ENCODE measurements at places on chromosomes 1 and 21.

DNA sequence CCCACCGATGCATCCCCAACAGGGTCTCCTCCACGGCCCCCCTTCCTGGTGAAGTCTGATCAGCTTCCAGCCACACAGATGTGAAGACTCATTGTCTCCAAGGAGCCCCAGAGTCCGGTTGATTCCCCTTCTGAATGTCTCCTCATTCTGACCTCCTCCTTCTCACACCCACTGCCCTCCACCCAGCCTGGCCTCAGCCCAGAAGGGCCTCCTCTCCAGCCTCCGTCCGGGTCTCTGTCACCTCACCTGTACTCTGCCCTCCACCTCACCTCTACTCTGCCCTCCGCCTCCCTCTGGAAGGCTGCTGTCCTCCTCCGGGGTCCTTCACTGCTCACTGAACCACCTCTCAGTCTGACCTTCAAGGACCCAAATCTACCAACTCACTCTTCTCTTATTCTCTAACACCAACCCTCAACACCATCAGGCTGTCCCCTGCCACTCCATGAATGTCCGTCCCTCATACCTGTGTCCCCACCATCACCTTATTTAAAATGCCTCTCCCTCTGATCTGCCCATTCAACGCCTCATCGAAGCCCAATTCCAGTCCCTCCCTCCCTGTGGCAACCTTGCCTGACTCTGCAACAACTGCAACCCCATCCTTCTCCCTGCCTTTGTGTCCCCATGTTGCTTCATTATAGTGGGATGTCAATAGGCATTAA, 201.2 kb downstream of the TOMM20 start:
- DNase-seq = no peak

DNA sequence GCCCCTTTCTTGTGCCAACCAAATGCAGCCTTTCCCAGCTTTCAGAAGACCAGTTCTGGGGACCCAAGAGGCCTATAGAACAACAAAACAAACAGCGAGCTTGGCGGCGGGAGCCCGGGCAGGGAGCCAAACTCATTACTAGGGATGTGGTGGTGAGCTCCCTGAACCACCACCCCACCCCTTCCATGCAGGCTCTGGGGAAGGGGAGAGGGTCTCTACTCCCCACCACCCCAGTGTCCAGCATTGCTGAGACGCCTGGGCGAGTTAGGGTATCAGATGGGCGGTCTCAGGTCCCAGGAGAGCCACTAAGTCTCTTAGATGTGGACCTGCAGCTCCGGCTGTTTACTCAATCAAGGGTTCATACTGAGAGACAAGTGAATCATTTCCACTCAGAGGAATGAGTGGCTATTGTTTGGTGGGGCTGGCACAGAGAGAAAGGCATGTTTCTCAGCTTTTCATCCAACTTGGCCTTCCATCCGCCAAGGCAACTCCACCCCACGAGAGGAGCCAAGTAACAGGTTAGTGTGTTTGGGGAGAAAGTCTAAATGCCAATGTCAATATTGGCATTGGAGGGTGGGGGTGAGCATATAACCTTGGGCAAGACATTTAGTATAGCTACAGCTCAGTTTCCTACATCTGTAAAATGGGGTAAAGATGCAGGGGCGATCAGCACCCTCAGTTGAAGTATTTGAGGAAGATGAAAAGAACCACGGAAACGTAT, 40.9 kb downstream of the PLXNA2 start:
- DNase-seq = peak; percentile 89

DNA sequence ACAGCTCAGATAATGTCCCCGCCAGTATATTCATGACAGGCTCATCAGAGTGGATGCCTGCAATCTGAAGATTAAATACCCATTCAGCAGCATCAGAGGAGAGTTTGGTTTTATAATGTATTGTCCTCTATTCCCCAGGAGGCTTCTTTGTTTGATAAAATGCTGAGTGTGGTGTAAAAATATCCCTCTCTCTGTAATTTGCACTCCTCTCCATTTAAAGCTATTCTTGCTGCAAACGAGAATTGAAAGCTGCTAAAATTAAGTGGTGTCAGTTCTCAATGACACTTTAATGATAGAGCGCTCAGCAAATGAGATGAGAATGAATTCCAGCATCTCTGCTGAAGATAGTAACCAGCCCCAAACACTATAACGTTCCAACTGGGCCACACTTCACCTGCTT, 205.7 kb upstream of the RRP15 start:
- no peak for DNase-seq

- peak; percentile 6 for DNase-seq
Observed at GRCh38 chr1:42815941-42816584, 859 bp upstream of the ERMAP start.

GRCh38 chr1:102050556-102050955, 53.8 kb upstream of the OLFM3 start:
- DNase-seq = no peak

DNA sequence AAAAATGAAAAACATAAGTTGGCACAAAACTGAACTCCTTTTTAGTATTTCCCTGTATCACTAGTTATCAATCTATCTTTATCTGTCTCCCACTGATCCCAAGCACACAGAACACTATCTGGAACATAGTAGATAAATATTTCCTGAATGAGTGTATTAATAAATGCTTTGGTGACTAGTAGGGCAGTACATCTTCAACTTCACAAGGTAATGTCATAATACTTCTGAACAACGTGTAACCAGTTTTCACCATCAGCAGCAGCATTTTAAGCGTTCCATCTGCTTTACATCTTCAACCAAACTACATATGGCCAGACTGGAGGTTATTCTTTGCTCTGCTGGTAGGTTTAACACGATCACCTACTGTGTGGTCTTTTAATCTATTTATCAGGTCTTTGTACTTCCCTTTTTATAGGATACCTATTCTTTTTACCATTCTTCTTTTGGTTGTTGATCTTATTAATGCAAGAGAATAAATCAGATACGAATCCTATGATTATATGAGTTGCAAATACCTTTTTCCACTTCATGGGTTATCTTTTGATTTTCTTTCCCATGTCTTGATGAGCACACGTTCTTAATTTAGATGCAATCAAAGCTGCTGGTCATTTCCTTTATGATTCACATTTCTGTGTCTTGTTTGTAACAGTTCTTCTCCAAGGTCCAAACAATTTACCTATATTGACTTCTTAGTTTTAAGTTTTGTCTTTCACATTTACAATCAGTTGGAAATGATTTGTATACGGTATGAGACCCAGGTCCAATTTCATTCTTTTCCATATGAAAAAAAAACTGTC, 16.3 kb downstream of the GPBP1L1 start:
- no peak for DNase-seq

GRCh38 chr1:109210058-109210457, 3.7 kb upstream of the SARS1 start:
- no peak for DNase-seq

GRCh38 chr1:243474136-243474881, 218.5 kb downstream of the SDCCAG8 start:
- no peak for DNase-seq

DNA sequence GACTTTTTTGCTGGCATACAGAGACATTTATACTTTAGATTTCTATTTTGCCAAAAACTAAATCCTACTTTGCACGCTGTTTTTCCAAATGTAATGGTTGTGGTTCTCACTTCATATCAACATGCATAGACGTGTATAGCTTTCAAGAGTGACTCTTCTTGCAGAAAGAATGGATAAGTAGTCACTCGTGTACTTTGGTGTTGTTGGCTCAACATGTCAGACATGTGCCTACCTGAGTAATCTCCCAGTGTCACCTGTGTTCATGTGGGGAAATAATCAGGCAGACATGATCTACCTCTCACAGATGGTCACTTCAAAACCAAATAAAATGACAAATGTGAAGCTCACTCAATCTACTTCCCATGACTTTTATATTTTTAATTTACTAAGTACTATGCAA, 73.1 kb downstream of the GPR88 start:
- DNase-seq = no peak

DNA sequence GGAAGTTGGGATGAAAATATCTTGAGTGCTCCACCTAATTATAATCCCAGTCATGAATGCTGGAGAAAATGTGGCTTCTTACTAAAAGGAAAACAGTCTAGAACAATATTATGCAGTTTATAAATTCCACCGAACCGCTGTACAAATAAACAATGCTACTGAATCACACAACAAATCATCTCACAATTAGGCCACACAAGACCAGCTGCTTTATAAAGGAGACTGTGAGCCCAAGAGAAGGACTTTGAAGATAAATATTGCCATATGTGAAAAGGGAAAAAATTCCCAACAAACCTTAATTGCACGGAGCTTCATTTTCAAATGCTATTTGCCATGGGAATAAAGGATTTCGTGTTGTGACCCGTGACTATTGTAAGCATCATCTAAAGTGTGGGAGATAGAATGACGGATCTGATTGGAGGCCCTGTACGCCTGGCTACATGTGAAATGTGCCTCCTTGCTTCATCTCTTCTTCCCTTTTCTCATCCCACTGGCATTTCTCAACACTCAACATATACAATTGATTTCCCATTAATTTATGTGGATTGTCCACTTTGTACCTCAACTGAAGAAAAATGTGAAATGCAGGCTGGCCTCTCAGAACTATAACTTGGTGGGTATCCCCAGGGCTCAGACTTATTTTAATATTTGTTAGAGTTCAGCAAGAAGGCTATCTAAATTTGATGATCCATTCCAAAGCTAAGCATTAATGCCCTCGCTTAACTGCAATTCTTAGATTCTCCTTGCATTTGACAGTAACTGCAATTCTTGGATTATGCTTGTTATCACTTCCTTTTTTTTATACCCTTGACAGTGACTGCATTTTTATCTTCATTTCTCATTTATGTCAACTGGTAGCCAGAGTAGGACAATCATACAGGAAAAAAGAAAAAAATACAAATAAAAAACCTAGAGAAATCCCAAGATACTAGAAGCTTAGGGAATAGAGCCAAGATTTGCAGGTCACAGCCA, 122.3 kb downstream of the TGFB2 start:
- DNase-seq = no peak

DNA sequence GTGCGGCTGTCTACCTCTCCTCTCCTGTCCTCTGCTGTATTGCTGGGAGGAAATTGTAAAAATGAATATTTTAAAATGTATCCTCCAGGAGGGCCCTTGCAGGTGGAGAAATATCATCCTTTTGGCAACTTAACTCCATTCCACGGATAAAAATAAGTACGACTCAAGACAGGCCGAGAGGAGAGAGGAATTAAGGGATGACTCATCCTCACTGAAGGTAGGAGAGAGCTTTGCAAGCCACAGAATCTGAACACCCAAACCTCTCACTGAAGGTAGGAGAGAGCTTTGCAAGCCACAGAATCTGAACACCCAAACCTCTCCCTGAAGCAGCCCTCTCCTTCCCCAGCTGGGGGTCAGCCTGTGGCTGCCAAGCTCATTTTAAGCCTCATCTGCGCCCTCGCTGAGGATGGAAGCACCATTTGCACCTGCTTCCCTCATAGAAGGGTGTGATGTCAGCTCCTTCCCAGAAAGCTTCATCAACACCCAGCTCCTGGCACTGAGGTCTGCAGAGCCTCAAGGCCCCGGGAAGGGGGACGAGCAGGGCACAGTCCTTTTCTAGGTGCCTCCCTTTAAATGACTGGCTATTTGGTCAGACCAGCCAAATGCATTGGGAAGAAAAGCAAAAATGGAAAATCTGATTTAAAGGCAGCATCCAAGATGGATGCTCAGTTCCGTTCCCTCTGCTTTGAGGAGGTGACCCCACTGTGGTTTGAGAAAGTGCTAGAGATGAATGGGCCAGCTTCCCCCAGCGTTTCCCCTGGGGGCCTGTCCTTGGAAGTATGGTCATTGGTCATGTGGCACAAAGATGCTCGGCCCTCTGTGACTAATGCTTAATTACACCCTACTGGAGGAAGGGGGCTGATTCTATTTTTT, 12.9 kb upstream of the SELENON start:
- DNase-seq = no peak

- DNase-seq = peak; percentile 70
Observed at GRCh38 chr1:8078176-8078671, 52.1 kb upstream of the ERRFI1 start.

GRCh38 chr1:232378266-232379062, 251.5 kb downstream of the SIPA1L2 start:
- DNase-seq = no peak

GRCh38 chr21:43886565-43886964, 21.5 kb downstream of the AGPAT3 start:
- DNase-seq = no peak

DNA sequence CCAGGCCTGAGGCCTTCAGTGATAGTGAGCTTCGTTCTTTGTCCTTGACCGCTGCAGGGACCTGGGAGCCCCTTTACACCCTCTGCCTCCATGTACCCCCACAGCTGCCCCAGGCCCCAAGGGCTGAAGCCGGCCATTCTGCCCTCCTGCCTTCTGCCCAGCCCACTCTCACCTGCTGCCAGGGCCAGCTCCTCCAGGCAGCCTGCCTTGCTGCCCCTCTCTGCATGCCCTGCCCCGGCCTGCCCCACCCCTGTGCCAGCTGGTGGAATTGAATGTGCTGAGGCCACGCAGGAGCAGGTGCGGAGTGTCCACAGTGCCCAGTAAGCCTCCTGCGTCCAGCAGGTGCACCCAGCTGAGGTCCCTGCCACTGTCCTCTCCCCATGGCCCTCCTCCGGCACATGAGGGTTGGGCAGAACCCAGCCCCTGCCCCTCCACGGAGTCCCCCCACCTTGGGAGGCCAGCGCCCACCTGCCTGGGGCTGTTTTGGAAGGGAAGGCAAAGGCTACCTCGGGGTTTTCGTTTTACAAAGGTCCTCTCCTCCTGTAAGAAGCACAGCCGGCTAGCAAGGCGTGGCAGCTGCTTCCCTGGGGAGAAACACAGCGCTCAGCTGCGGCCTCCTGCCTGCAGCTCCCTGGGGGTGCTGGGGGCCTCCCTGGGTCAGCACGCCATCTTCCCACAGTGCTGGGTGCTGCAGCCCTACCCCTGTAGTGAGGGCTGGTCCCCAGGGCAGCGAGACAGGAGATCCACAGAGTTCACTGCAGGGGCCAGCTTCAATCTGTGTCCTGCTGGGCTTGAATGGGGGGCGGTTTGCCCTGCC, 21.0 kb downstream of the MMEL1 start:
- no peak for DNase-seq

- DNase-seq = peak; percentile 73
Observed at GRCh38 chr1:155940482-155940992, 901 bp upstream of the RXFP4 start.

- no peak for DNase-seq
Observed at GRCh38 chr21:39189857-39190604, 6.8 kb upstream of the PSMG1 start.

DNA sequence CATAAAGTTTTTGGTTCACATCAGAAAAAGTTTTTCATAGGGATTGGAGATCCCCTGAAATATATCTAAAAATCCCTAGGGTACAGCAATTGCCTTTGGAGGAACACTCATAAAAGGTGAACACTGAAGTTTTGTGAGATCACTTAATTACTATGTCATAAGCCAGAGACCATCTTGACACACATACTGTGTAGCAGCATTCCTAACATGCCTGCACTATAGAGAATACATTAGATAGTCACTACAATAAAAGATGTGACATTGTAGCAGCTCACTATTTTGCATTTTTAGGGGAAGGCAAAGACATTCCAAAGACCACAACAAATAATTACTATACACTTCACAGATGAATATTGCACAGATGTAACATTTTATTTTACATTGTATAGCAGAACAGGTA, 779.9 kb downstream of the KCNT2 start:
- DNase-seq = no peak

GRCh38 chr1:157112186-157112867, 12.7 kb upstream of the ETV3L start:
- DNase-seq = no peak
